ENCODE measurements at places on chromosomes 5 and 9.

GRCh38 chr5:133639850-133640528 lies 27.6 kb upstream of the FSTL4 start:
- no peak for DNase-seq

- DNase-seq = no peak
These were observed 21.8 kb downstream of the MCTP1 start for GRCh38 chr5:95262933-95263660.

DNA sequence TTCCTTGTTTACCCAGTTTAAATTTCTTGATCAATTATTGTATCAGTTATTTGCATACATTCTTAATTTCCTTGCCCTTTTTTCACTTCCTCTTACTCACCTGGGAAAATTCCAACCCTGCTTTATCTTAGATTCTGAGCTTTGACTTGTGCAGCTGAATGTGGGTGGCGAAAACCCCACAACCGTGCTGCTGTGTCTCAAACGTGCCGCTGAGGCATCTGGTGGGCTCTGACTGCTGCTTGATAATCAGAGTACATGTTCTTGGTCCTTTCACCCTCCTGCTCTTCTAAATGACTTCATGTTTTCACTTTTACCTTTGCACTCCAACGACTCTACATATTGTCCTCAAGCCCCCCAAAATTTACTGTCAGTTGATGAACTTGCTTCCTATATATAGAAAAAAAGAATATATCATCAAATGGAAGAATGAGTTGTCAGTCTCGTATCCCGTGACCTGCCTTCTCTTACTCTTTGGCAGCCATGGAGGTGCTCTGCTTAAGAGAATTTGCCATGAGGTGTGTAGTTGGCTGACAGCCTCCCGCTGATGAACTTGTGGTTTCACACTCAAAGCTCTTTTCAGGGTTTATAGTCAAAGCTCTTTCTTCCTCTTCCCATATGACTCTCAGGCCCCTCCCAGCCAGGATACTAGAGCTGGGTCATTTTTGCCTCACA lies 14.0 kb upstream of the JAK2 start:
- no peak for DNase-seq

GRCh38 chr9:124754289-124754688 lies 16.8 kb downstream of the NR6A1 start:
- DNase-seq = no peak

DNA sequence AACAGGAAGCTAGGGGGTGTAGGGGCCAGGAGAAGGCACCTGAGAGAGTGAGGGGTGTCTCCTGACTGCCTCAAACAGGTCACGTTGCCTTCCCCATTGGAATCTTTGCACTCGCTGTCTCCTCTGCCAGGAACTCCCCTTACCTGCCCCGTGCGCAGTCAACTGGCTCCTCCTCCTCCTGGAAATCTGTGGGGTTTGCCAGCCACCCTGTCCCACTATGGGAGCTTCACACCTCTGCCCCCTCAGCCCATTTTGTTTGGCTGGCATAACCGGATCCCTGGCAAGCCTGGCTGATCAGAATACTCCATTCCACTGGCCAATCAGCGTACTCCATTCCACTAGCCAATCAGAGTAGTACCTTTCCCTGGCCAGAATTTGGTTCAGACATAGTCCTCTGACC lies 10.4 kb upstream of the SLC34A1 start:
- DNase-seq = no peak

GRCh38 chr9:68872026-68872501 lies 141.8 kb downstream of the PRKACG start:
- no peak for DNase-seq

GRCh38 chr9:128276574-128277270 lies 646 bp downstream of the SWI5 start:
- no peak for DNase-seq

- no peak for DNase-seq
These were observed 199.0 kb downstream of the ARHGAP26 start for GRCh38 chr5:142969186-142969585.

DNA sequence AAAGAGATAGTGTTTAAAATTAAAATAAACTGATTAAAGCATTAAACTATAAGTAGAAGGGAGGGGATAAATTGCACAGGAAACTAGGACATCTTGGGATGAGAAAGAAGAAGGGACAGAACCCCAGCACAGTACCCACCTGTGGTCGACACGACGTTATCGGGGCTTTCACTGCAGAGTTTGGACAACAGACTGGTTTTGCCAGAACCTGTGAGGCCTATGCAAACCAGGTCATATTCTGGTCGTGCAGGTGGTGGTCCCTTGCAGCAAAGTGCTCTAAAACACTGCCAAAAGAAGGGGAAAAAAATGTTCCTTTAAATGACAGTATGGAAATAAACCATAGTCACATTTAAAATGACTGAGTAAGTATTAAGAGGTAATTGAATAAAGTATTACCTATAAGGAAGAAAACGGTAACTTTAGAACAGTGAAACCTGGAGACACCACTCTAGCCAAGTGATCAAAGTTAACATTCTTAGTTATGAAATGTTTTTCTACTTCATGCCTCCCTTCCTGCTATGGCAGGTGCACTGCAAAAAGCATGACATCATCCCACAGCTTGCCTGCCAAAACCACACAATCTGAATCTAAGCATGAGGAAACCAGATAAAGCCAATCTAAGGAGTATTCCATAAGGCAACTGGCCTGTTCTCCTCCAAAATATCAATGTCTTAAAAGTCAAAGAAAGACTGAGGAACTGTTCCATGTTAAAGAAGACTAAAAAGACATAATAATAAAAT lies 138.6 kb downstream of the ARL15 start:
- no peak for DNase-seq

- no peak for DNase-seq
These were observed 217.3 kb upstream of the KLF4 start for GRCh38 chr9:107706701-107707427.

- DNase-seq = no peak
These were observed 26.3 kb downstream of the GSN start for GRCh38 chr9:121294151-121294743.

GRCh38 chr5:86885011-86885410 lies 267.3 kb downstream of the COX7C start:
- DNase-seq = no peak

DNA sequence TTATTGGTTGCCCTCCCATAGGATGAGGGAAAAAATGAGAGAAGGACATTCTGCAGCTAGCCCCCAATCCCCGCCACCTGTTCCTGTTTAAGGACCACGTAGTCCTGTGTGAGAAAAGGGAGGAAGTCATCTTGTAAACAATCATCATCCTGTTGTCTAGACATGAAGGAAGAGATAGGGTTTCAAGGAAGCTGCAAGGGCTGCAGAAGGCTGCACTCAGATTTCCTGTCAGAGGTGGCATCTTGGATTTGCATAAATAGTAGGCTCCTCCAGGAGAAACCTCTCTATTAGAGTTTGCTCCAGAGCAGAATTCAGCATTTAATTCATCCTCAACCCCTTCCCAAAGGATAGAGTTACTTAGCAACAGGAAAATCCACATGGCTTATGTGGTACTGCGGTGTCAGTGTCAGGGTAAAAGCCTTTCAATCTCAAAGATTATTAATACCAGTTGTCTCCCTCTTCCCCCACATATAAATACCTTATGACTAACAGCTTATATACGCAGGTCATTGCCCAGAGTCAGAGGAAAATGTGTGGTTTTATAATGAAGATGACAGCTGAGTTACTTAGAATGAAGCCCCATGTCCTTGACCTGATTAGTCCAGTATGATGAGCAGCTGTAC lies 4.6 kb upstream of the DNAJC18 start:
- no peak for DNase-seq

- no peak for DNase-seq
These were observed 262.5 kb downstream of the ELAVL2 start for GRCh38 chr9:23563517-23563916.

DNA sequence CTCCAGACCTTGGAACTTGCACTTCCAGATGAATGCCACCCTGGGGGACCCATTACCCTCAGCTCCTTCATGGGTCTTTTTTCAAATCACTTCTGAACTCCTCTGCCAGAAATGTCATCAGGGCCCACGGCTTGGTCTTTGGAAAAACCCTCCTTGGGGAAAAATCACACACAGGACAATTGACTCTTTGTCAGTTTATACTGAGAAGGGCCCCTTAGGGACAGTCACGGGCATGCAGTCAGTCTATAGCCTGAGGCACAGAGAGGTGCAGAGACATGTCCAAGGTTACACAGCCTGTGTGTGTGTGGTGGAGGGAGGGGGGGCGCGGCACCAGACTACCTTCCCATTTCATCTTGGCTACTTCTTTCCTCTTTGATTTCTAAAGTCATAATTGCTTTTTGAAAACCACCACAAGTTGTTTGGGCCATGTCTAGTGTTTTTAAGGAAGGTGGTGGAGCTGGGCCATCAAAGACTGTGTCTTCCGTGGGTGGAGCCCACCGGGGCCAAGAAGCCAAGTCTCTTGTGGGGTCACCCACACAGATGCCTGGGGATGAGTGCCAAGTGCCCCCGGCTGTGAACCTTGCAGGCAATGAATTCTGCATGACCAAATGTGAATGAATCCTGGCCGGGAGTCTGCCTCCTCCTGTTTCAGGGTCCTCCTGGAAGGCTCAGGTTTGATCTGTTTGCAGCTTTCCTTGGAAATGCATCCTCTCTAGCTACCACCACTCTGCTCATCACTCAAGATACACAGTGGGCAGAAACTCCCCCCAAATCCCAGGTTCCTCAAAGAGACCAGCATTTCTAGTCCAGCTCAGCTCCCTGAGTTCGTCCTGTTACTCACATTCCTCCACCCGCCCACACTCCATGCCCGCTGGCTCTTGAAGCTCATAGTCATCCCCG lies 200.1 kb upstream of the TBC1D2 start:
- no peak for DNase-seq

GRCh38 chr5:76294573-76294972 lies 108.5 kb upstream of the IQGAP2 start:
- DNase-seq = no peak

GRCh38 chr5:112412346-112412745 lies 6.7 kb downstream of the EPB41L4A start:
- no peak for DNase-seq

GRCh38 chr5:31935496-31936369 lies 238.4 kb downstream of the GOLPH3 start:
- DNase-seq = no peak

GRCh38 chr5:132237670-132238069 lies 10.0 kb upstream of the P4HA2 start:
- DNase-seq = no peak

DNA sequence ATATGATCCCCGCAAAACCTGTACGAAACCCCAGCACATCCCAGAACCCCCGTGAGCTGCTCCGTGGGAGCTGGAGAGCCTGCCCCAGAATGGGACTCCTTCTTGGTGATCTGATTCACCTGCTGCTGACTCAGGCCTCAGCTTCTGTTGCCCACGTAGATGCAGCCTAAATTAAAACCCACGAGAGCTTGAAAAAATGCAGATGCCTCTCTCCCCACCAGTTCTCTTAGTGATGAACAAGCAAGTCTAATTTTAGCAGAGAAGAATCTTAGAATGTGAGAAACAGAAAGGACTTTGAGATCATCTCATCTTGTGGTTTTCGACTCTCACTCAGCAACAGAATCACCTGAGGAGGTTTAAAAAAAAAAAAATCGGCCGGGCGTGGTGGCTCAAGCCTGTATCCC lies 57.6 kb downstream of the TMOD1 start:
- no peak for DNase-seq

GRCh38 chr5:134578578-134579283 lies 53.3 kb downstream of the JADE2 start:
- no peak for DNase-seq

- DNase-seq = no peak
These were observed 14.6 kb downstream of the CCNJL start for GRCh38 chr5:160297776-160298175.

- DNase-seq = no peak
These were observed 22.1 kb upstream of the RARS1 start for GRCh38 chr5:168464214-168464613.

- no peak for DNase-seq
These were observed 69.0 kb upstream of the SMC2 start for GRCh38 chr9:104025104-104025503.

DNA sequence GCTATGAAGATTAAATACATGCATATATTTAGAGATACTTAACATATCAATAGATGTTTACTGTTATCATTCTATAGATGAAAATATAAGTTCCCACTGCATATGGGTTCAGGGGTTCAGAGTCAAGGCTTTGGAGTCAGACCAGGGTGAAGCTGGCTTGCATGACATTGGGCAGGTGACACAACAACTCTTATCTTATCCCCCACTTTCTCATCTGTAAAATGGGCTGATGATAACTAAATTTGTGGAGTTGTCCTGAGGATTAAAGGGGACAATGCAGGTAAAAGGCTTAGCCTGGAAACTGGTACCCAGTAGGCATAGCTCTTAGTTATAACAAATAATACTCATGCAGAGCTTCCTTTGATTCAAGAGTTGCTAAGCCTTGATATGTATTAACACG lies 72.6 kb upstream of the BRINP1 start:
- no peak for DNase-seq

Data from D721Med (cell line).